Common myeloid progenitor, CD34-positive (primary cell): ENCODE measurements at places on chromosomes 5 and 9.
A peak's percentile ranks its signal among the peaks of the same experiment; 100 is the strongest.

GRCh38 chr5:149677731-149678130 is 52.4 kb upstream of the PPARGC1B start:
- no peak for DNase-seq

DNA sequence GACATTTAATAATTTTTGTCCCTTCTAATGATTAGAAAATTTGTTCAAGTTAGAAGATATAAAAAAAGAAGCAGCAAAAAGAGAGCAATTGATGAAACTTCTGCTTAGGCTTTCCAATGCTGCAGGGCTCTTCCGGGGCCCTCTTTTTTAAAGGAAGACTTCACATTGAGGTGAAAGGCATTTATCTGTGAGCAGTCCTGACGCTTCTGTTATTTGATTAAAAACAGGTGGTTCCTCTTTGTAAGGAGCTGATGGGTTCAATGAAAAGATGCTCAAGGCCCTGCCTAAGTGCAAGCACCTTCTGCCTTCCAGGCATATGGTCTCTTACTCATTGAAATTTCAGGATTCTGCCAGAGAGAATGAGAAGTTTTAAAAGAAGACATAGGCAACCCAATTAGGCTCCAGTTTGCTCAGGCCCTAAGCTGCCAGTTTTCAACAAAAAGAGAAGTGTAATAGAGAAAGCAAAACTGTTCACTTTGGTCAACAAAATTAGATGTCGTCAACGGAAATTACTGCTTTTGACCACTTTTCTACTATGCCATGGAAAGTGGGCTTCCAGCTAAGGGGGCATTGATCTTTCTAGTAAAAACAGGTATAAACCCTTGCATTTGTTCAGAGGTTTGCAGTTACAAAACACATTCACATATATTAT is 100.2 kb downstream of the INSYN2B start:
- DNase-seq: peak; percentile 17

GRCh38 chr5:147921136-147921535 is 14.8 kb upstream of the C5orf46 start:
- DNase-seq: peak; percentile 80

DNA sequence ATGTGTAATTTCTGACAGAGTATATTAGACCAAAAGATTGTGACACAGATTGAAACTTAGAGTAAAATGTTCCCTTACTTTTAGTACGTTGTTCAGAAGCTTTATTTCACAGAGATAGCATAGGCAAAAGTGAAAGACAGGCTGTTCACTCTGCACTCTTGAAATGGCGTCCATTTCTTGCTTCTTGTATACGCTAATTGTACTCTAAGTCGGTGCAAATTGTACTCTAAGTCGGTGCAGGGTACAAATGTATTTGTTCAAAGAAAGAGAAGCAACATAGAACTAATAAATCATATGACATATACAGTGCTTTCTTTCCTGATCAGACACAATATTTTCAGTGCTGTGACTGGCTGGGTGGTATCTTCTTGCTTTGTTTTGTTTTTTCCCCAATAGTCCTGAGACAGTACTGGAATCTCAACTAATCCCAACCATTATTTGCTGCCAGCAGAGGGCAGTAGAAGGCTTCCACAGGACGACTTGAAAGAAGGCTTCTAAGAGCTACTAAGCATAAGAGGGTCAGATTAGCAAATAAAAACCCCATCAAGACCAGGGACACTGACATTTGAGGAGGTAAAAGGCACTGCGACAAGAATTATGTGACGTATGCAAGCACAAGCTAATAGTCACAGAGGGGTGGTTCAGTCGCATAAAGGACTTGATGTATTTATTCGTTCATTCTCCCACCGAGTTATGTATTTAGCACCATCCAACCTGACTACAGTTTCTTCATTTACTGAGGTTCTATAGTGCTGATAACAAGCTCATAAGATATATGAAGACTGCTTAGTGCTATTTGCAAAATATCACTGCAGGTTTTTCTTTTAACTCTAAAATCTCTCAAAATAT is 831.8 kb downstream of the TAF11L14 start:
- peak; percentile 48 for DNase-seq

- no peak for DNase-seq
Observed at GRCh38 chr9:111898331-111899096, 1.9 kb downstream of the UGCG start.

DNA sequence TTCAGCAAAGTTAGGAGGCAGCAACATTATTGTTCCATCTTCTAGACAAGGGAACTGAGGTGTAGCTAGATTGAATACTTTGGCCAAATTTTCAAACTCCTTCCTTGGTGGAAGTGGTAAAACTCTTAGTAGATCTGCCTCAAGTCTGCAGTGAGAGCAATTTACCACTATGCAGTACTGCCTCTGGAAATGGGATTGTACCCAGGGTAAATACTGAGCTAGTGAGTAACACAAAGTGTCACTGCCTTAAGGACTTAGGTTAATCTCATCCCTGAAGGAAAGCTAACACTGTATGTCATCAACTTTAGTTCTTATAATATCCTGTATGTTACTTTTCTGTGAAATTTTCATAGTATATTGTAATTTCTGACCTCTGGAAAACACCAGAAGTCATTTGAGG is 13.9 kb downstream of the CDH10 start:
- no peak for DNase-seq
